NCI-H774 (cell line): ENCODE measurements at places on chromosomes 3 and 15.

GRCh38 chr3:29202378-29202777, 78.5 kb upstream of the RBMS3 start:
- no peak for DNase-seq

DNA sequence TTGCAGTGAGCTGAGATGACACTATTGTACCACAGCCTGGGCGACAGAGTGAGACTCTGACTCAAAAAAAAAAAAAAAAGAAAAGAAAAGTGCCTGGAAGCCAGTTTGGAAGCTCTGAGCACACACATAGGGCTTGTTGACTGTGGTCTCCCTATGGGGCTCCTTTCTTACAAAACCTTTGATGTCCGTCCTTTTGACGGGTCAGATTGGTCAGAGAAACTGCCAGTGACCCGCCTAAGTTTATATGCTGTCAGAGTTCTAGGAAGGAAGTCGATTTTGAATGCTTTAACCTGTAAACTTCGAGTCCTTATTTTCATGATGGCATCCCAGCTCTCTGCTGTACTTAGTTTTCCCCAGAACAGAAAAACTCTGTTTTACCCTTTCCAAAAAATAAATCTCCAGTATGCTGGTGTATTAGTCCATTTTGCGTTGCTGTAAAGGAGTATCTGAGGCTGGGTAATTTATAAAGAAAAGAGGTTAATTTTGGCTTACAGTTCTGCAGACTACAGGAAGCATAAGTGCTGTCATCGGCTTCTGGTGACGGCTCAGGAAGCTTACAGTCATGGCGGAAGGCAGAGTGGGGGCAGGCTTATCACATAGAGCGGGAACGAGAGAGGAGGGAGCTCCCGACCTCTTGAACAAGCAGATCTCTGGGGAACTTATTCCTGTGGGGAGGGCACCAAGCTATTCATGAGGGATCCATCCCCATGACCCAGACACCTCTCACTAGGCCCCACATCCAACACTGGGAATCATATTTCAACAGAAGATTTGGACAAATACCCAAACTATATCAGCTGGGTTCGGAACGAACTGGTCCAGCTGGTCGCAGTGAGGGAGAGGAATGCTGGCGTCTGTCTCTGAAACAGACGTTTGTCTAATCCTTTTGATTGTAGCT, 72.3 kb downstream of the LMLN start:
- DNase-seq = no peak

DNA sequence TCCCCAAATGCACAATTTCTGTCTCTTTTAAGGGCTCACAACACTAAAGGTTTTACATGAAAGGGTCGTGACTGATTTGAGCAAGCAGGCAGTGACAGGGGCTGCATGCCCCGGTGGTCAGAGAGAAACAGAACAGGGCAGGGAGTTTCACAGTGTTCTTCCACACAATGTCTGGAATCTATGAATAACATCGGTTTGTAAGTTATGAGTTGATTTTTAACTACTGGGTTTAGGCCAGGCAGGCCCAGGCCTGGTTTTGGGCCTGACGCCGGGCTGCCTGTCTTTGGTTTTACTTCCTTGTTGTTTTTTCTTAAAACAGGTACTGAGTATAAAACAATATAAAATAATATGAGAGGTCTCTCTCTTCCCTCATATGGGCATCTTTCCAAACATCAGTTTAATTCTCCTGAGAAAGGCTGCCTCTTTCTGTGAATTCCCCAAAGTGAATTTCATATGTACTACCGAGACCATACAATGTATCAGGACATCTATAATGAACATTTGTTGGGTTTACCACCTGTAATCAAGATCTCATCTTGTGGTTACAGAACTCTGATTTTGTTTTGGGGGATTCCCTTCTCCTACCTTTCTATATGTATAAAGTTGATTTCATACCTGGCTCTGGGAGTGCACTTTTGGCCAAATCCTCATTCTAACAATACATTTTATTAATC, 74.4 kb downstream of the CD200 start:
- no peak for DNase-seq

- DNase-seq = no peak
These were observed 74.7 kb upstream of the SOX2 start for GRCh38 chr3:181637056-181637455.

GRCh38 chr15:98548139-98548971, 100.0 kb upstream of the IGF1R start:
- no peak for DNase-seq

DNA sequence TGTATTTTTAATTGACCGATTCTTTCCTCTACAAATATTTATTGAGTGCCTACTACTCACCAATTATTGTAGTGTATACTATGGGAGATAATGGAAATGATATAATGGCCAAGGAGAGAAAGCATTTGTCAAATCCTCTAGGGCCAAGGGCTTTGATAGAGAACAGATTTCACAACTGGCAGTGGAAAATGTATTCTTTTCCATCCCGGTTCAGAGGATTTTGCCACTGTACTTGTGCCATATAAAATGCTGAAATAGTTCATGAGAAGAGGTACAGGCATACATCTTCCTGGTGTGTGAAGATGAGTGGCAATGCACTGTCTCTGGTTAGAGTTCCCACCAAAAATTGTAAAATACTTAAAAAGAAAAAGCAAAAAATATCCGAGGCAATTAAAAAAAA, 451.6 kb upstream of the TPRG1 start:
- DNase-seq = peak; percentile 97

DNA sequence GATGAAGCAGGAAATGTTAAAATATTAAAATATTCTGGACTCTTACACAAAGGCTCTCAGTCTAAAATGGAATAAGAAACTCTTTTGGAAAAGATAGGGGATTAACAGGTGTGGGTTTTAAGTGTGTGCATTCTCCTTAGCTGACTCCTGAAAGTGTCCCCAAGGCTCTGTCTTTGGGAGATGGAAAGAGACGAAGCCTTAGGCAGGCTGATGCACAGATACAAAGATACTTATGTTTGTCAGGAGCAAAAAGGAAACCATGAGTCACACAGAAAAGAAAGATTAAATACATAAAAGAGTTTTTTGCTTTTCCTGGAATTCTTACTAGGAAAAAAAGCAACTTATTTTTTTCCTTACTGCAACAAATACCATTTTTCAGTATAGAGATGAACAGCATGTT, 23.8 kb upstream of the ABI3BP start:
- DNase-seq = no peak
